ENCODE measurements at places on chromosomes 12 and 14. TPM values are rescaled to one million over a fixed set of nuclear protein-coding genes. Genes with fewer than 3 reads are reported as not detected.
A peak's percentile ranks its signal among the peaks of the same experiment; 100 is the strongest.

DNA sequence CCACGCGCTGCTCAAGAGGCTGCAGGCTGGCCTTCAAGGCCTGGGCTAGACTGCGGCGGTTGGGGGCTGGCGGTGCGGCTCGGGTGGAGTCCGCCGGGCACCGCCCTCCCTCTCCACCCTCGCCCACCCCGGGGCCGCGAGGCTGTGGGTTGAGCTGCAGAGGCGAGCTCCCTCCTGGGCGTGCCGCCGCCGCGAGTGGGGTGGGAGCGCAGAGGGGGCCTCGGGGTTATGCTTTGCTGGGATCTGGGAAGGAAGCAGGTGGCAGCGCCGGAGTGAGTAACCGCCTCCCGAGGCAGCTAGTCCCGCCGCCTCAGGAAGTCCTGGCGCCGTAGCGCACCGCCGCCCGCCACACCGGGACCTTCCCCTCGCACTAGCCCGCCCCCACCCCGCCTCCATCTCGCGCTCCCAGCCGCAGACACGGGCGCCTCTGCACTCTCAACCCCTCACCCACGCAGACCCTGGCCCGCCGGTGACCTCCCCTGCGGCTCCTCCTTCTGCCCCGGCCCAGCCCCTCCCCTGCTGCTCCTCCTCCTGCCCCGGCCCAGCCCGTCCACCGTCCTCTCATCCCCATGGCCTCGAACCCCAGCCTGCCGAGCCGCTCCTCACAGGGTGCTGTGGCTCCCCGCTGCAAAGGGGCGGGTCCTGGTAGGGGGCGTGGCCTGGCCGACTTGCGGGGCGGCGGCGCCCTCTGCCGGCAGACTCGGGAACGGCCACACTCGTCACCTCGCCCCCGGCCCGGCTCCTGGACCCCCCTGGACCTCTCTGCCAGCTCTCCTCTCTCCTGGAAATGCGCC lies 16.6 kb downstream of the TAMALIN start:
- DNase-seq = peak; percentile 92

- no peak for DNase-seq
Observed at GRCh38 chr12:124053851-124054250, 80.8 kb downstream of the ZNF664 start.

DNA sequence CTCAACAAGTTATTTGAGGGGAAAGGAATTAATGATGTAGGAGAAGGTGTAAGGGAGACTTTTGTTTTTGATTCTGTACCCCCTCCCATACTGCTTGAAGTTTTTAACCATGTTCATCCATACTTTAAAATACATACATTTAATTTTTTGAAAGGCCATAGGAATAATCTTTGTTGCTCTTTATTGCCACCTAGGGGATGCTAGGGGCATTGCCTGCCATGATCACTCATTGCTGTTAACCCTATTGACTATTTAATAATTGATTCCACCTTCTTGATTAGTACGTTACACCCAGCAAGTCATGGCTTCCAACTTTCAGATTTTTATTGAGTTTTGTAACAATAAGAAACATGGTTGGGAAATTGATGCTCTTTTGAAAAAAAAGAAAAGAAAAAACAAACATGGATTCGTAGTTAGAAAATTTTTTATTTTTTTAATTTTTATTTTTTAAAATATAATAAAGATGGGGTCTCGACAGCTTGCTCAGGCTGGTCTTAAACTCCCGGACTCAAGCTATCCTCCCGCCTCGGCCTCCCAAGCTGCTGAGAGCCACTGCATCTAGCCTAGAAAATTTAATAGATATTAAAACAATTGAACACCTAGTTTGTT lies 8.5 kb upstream of the PRKAB1 start:
- DNase-seq = peak; percentile 50

GRCh38 chr14:101174522-101174838 lies 271.0 kb upstream of the RTL1 start:
- DNase-seq = no peak

DNA sequence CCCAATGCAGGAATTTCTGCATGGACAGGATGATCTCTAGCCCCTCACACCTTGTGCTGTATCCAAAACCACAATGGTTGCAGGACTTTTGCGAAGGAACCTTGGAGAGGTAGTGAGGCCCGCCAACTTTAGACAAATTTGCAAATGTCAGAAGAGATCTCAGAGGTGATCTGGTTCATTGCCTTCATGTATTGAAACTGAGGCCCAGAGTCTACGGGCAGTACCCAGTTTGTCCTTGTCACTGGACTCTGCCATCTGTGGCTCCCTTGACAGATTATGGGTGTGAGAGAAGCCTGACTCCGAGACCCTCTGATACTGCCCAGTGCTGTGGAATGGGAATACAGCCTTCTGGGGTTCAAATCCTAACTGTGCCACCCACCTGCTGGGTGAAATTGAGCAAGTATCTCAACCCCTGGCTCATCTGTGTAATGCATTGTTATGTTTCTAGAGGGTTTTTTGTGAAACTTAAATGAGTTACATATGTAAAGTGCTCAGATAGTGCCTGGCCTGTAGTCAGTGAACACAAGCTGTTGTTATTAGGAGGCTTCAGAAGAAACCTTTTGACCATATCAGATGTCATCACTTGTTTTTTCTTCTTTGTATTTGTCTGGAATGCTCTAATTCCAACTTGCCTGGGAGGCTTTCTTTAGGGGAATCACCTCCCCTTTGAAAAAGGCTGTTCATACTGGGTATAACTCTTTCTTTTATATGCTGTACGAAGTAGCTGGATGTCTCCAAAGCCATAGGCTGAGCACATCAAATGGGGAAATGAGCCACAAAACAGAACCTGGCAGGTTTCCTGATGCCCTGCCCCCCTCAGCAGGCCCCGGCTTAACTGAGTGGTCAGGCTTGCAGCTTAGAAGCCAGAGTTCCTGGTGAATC lies 71.4 kb upstream of the SRSF5 start:
- no peak for DNase-seq

- no peak for DNase-seq
Observed at GRCh38 chr14:75125617-75126016, 1.2 kb downstream of the NEK9 start.

GRCh38 chr14:60356906-60357550 lies 108.0 kb downstream of the PPM1A start:
- DNase-seq = no peak

DNA sequence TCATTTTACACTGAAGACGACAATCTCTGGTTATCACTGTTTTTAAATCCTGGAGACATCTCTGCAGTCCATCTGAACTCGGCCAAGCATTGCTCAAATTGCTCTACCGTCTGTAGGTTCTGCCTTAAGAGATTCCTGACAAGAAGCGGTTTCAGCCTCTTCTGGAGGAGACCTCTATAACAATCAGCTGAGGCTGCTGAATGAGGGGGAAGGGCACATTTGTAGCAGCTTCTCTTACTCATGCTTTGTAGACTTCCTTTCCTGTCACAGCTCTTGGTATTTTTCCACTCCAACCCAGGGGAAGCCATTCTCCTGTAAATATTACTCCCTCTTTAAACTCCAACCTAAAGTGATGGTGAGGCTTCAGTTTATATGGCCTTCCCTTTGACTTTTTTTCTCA lies 3.0 kb downstream of the ARG2 start:
- DNase-seq = no peak

DNA sequence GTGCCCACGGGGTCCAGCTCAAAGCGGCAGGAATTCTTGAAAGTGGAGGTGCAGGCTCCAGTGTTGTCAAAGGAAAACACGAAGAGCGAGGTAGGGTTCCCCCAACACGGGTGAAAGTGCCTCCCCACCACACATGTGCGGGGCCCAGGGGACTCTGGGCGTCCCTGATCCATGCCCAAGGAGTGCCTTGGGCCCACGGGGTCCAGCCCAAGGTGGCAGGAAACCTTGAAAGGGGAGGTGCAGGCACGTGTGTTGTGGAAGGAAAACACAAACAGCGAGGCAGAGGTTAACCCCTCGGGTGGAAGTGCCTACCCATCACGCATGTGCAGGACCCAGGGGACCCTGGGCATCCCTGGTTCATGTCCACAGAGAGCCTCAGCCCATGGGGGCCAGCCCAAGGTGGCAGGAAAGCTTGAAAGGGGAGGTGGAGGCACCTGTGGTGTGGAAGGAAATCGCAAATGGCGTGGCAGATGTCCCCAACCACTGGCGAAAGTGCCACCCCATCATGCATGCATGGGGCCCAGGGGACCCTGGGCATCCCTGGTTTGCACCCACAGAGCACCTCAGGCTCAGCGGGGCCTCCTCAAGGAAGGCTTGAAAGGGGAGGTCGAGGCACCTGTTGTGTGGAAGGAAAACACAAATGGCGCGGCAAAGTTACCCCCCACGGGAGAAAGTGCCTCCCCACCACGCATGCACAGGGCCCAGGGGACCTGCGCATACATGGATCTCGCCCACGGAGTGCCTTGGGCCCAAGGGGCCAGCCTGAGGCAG lies 584.6 kb downstream of the ALG10 start:
- peak; percentile 43 for DNase-seq

- DNase-seq = no peak
Observed at GRCh38 chr12:23350808-23351207, 598.7 kb downstream of the SOX5 start.

- DNase-seq = no peak
Observed at GRCh38 chr14:31877255-31877798, 199.8 kb upstream of the ARHGAP5 start.

ASB2 gene
- 12.9 TPM for total RNA-seq

PRH2 gene
- not detected for total RNA-seq

KRT1 gene
- not detected for total RNA-seq

TNS2 gene
- total RNA-seq = 2.1 TPM

IFNG gene
- 53.0 TPM for total RNA-seq
